ENCODE measurements at places on chromosomes 3 and 15.

- DNase-seq, result no peak
Observed at GRCh38 chr3:63338351-63338750, 60.2 kb downstream of the SYNPR start.

DNA sequence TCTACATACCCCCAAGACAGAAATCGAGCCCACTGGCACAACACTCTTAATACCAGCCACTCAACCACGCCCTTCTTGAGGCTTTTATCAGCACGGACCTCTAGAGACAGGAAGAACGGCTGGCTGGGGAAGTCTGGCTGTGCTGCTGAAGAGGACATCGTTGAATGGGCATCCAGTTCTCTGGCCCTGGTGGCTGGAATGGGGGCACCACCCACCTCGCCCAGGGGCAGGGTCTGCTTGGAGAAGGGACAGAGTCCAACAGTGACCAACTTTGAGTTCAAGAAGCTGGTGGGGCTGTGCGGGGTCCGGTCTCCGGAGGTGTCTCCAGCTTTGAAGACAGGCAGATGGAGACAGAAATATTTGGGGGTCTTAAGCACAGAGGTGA, 77.5 kb downstream of the ATP10A start:
- no peak for DNase-seq

- DNase-seq, result no peak
Observed at GRCh38 chr3:114707252-114707860, 413.5 kb downstream of the TIGIT start.

GRCh38 chr3:172102883-172103310, 63.5 kb downstream of the FNDC3B start:
- DNase-seq, result no peak

DNA sequence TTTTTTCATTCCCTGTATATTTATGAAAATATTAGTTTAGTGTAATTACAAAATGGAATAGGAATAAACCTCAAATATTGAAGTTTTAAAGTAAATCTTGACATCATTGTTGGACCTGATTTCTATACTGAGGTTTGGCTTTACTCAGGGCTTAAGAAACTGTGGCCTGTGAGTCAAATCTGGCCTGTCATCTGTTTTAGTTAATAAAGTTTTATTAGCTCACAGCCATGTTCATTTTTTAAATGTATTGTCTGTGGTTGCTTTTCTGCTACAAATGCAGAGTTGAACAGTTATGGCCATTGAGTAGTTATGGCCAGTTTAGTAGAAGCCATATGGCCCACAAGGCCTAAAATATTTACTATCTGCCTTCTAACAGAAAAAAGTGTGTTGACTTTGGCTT, 80.7 kb downstream of the DIPK2A start:
- no peak for DNase-seq

DNA sequence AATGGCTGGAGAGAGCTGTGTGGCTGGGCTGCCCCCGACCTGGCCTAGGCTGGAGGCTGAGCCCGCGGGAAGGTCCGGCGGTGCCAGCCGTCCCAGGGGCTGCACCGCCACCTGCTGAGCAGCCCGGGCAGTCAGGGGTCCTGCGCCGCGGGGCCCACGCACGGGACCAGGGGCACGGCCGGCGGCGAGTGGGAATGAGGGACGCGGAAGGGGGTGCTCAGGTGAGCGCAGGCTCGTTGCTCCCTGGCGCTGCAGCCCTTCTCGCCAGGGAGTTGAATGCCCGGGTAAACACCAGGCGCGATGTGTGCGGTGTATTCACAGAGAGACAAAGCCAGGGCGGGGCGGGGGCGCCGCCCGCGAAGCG, 666 bp upstream of the SEMA3F start:
- DNase-seq, result no peak

- no peak for DNase-seq
Observed at GRCh38 chr15:98308117-98308516, 340.2 kb upstream of the IGF1R start.

- DNase-seq, result no peak
Observed at GRCh38 chr3:148718982-148719862, 21.5 kb downstream of the AGTR1 start.

GRCh38 chr3:113783463-113783862, 36.6 kb downstream of the ATP6V1A start:
- DNase-seq, result no peak

- no peak for DNase-seq
Observed at GRCh38 chr15:89070197-89071124, 17.8 kb upstream of the ABHD2 start.

- DNase-seq, result no peak
Observed at GRCh38 chr3:142180761-142181362, 31.5 kb upstream of the TFDP2 start.

DNA sequence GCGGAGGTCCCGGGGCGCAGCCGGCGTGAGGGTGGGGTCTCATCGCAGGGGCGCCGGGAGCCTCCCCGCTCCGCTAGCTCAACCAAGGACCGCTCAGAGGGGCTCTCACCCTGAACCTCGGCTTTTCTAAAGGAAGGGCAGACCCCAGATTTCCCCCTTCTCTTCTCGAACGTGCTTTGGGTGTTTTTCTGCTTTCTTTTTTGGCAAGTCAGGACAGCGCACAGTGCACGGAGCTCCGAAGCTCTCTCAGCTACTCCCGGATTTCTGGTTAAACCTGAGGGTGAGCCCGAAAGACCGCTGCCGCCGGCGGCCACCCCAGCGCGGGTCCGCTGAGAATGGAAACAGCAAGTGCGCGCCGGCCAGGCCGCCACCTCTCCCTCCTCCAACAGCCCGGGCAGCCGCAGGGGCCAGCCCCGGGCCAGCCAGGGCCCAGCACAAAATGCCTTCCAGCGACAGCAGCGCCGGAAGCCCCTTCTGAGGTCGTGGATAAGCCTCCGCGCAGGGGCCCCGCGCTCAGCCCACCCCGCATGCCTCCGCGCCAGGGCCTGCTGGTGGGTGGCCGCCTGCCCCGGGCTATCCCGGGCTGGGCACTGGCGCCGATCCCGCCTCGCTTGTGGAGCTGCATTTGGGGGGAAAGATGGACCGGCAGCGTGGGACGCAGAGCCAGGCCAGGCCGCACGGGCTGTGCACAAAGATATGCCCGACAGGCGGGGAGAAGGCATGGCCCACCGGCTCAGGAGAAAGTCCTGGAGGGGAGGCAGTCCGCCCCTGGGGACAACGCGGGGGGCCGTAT, 8.2 kb upstream of the OCA2 start:
- no peak for DNase-seq

DNA sequence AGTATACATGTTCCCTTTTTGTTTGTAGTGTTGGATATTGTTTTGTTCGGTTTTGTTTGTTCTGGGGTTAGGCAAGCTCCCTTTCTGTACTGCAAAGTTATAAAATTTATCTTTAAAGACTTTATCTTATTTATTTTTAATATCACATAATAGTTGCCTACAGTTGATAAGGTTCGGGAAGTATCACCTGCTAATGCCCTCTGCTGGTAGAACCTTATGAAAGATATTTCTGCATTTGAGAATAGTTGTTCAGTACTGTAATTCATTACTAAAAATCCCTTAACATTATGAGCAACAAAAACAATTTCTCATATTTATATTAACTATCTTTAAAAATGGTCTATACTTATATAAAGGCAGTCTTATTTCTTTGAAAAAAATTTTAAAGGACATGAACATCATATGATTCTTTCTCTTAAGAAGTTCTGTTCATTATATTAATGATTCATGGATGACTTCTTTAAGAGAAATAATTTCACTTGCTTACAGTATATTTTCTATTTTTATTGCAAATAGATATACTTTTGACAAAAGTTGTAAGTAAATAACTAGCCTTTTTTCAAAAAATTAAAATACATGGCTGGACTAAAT, 1126.8 kb downstream of the SI start:
- no peak for DNase-seq

- DNase-seq, result no peak
Observed at GRCh38 chr15:50107591-50108408, 11.2 kb downstream of the ATP8B4 start.

DNA sequence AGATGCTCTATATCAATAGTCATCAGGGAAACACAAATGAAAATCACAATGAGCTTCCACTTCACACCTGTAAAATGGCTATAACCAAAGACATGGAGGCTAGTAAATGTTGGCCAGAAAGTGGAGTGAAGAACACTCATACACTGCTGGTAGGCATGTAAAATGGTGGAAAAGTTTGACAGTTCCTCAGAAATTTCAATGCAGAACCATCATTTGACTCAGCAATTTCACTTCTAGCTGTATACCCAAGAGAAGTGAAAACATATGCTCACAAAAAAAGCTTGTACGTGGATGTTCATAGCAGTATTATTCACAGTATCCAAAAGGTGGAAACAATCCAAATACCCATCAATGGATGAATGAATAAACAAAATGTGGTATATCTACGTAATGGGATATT, 19.2 kb upstream of the TOP2B start:
- no peak for DNase-seq

DNA sequence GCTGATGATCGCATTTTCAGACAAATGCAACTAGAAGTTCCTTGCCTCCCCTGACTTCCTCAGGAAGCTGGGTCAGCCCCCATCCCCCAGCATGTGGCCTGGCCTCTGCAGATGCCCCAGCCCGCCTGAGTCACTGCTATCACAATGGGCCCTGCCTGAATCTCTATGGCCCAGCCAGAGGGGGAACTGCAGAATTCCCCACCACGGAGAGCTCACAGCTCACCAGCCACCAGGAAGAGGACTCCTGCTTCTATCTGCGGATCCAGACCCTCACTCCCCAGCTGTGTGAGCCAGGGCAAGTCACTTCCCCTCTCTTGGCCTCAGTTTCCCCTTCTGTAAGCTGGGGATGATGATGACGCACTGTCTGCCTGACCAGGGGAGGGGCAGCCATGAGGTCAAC, 6.9 kb downstream of the PLXND1 start:
- DNase-seq, result no peak

GRCh38 chr3:37662785-37663184, 198.9 kb upstream of the CTDSPL start:
- DNase-seq, result no peak

DNA sequence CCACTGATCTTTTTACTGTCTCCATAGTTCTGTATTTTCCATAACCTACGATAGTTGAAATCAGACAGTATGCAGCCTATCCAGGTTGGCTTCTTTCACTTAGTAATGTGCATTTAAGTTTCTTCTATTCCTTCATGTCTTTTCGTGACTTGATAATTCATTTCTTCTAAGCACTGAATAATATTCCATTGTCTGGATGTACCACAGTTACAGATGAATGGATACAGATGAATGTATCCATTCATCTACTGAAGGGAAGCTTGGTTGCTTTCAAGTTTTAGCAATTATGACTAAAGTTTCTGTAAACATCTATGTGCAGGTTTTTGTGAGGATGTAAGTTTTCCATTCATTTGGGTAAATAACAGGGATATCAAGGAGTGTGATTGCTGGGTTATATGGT, 124.8 kb downstream of the NSUN3 start:
- DNase-seq, result no peak

DNA sequence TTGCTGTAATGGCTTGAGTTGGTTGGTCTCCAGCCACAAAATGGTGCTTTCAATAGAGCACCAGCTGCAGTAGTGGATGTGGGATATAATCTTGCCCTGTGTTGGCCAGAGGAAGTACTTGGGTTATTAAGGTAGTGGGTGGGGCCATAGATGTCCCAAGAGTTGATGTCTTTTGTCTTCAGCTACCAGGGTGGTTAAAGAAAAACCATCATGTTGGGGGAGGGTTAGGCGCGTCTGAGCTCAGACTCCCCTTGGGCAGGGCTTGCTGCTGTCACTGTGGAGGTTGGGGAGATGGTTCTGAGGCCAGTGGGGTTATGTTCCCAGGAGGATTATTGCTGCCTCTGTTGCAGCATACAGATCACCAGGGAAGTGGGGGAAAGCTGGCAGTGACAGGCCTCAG, 46.9 kb upstream of the GADL1 start:
- no peak for DNase-seq

DNA sequence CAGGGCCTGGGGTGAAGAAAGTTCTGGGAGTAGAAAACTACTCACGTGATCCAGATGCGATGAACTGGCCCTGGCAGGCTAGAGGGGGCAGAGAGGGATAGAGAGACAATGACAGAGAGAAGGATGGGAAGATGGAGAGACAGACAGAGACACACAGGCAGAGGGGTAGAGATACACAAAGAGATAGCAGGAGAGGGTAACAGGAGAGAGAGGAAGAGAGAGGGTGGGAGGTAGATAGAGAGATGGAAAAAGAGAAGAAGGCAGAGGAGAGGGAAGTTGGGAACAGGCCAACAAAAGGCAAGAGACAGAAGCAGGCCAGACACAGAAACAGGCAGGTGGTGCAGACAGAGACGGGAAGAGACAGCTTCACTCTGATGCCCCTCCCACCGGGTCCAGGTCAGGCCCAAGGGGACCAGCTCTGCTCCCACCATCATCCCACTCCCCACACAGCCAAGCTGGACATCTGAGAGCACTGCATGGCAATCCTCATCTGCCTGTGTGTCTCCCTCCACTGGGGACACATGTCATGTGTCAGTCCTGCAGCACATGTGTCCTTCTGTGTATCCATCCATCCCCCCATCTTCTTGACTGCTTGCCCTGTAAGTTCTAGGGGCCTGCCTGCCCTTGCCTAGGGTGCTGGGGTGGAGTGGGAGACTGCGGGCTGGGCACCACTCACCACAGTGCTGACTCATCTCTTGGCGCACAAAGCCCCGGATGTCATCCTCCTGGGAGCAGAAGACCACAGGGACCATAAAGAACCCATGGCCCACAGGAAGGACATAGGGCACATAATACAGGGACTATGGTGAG, 2.2 kb upstream of the UCN2 start:
- no peak for DNase-seq

DNA sequence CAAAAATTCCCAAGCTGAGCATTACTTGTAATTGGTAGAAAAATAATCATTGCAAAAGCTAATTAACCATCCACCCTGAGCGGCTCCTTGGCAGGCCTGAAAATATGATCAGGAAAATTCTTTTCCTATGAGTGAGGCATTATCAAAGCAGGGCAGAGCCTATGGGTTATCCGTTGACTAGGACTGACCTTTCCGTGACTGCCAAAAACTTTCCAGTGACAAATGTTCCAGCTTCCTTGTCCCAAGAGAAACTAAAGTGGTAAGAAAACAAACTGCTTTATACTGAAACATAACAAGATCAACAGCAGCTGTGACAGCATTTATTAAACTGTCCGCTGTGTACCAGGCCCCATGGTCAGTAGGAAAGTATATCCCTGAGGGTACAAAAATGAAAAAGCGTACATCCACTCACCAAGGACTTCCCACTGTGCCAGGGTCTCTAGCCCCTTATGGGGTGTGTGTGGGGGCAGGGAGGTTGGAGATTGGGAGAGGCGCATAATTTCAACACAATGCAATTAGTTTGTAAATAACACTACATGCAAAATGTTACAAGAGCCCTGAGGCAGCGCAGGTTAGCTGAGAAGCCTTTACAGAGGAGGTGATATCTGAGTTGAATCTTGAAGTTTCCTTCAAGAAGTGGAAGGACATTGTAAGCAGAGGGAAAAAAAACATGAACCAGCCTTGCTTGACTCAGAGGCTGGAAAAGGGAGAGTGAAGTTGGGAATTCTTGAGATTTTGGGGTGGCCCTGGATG, 8.5 kb downstream of the LIPC start:
- no peak for DNase-seq

GRCh38 chr15:61086012-61086411, 143.1 kb downstream of the RORA start:
- no peak for DNase-seq

- no peak for DNase-seq
Observed at GRCh38 chr15:67066041-67066958, 898 bp downstream of the SMAD3 start.

GRCh38 chr3:129521611-129522010, 6.8 kb upstream of the RHO start:
- no peak for DNase-seq
